Osteoblast (primary cell): ENCODE measurements at places on chromosomes 11 and 22. TPM values are rescaled to one million over a fixed set of nuclear protein-coding genes. Genes with fewer than 3 reads are reported as not detected.

Gene FAM227A
- 2.9 and 3.3 TPM in 2 replicates for total RNA-seq

Gene SEC14L6
- not detected in 2 replicates for total RNA-seq

DNA sequence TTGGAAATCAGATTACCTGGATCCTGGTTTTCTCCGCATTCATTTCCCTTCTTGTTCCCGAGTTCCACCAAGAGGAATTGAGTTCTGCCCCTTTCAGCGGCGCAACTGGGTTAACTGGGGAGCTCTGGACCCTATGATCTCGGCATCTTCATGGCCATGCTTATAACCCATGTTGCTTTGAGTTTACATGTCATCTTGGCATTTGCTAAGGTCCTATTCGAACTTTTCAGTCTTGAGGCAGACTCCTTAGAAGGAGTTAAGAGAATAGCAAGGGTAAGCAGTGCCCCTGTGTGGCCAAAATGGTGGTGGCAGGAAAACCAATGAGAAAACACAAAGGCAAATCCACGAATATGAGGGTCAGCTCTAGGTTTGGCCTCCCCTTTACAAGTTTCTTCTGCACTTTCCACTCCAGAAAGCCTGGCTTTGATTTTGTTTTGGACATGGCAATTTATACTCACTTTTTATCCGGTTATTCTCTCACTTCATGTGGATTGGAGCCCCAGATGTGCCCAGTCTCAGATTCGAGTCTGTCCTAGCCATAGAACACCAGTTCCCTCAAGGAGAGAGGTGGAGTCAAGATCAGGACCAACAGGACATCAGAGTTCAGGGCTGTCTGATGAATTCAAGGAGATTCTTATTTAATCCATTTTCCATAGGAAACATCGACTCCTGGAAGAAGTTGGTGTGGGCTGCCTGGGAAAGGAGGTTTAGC, 55.3 kb upstream of the FBXO3 start:
- DNase-seq, result peak; percentile 91

DNA sequence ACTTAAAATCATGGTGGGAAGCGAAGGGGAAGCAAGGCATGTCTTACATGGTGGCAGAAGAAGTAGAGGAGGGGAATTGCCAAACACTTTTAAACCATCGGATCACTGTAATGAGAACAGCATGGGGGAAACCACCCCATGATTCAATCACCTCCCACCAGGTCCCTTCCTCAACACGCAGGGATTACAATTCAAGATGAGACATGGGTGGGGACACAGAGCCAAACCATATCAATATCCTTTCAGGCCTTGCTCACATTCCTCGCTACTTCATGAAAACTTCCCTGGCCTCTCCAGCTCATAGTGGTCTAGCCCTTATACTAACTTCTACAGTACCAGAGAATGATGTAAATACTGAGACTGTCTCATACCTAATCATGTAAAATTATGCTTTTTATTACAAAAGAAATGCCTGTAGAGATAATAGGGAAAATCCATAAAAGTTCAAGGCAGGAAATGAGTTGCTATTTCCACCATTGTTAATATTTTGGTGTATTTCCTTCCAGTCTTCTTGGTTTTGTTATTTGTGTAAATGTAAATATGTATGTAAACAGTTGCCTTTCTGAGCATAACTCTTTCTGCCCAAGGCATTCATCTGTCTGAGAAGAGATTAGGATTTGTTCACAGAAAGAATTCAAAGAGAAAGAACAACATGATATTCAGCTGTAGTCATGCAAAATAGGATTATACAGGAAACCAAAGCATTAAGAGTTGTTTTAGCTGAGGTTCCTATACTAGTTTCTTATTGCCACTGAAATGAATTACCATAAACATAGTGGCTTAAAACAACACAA, 104.3 kb upstream of the LDLRAD3 start:
- DNase-seq, result no peak

DNA sequence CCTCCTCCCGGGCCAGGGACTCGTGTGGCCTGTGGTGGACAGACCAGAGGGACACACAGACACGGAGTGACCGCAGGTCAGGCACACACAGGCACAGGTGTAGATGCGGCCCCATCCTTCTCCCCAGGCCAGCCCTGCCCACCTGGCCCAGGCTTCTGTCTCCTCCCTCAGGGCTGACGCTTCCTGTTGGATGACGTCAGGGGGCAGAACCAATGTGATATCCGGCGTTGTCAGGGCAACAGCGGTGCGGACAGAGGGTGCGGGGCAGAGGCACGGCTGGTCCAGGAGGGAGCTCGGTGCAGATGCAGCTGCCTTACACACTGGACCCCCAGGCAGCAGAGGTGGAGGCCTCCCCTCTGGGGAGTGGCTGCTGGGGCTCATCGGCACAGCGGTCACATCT, 2.9 kb upstream of the TUBGCP6 start:
- DNase-seq, result peak; percentile 93

Gene OR4D5
- not detected in 2 replicates for total RNA-seq

GRCh38 chr11:99822846-99823565, 802.3 kb downstream of the CNTN5 start:
- no peak for DNase-seq

Gene HTR3B
- total RNA-seq, result not detected in 2 replicates

DNA sequence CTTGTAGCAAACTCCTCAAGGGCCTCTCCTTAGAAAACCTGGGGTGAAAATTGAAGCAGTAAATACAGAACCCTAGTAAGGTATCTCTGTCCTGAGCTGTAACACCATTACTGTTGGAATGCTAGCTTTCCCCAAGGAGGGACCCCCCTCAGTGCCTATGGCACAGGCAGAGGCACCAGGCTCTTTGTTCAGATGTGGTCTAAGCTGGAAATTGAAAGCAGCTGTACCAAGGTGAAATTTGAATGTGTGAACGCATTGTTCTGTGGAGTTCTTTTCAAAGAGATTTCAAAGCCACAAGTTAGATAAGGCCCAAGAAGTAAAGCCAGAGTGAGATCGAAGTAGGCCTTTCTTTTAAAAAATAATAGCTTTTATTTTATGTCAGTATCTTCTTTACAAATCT, 71.9 kb upstream of the HORMAD2 start:
- DNase-seq, result no peak

GRCh38 chr11:81989093-81989492, 744.6 kb downstream of the FAM181B start:
- peak; percentile 71 for DNase-seq

- DNase-seq, result no peak
These were observed 236.6 kb upstream of the ANO3 start for GRCh38 chr11:26095340-26095739.

- peak; percentile 64 for DNase-seq
These were observed 11.1 kb downstream of the SYNGR1 start for GRCh38 chr22:39360674-39361413.

GRCh38 chr11:102478673-102479299, 26.2 kb upstream of the TMEM123 start:
- no peak for DNase-seq

DNA sequence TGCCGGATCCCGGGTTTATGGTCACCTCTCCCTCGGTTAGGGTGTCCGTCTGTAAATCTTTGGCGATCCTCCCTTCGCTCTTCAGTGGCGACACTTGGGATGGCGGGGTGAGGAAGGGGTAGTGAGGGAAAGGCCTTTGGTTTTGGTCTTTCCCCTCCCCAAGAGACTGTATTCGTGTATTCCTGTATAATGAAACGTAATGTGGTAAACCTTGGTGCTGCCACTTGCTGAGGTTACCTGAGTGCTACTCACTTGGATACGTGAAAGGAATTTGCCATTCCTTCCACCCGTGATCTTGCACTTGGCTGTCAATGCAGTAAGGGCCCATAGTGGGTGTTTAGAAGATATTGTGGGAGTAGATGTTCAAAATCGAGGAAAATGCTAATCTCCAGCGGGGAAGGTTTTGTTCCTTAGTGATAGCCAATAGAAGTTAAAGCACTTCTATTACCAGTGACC, 578 bp upstream of the NUP160 start:
- DNase-seq, result no peak

DNA sequence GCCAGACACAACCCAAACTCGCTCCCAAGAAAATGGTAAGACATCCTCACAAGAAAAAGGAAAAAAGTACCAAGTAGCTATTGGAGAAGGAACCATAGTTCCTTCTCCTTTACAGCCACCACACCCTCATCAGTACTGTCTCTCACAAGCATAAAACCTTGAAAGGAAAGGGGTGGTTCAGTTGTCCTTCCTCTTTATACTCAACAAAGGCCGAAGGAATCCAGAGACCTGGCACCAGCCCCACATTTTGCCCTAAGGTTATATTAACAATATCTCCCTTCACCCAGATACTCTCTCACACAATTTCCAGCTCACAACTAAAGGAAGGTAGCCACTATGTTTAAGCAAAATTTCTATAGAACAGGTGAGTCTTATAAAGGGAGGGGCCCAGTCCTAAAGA, 8.5 kb downstream of the FHIP1B start:
- no peak for DNase-seq

Gene DRD4
- under 0.01 TPM in 1 of 2 replicates, not detected in the other for total RNA-seq

DNA sequence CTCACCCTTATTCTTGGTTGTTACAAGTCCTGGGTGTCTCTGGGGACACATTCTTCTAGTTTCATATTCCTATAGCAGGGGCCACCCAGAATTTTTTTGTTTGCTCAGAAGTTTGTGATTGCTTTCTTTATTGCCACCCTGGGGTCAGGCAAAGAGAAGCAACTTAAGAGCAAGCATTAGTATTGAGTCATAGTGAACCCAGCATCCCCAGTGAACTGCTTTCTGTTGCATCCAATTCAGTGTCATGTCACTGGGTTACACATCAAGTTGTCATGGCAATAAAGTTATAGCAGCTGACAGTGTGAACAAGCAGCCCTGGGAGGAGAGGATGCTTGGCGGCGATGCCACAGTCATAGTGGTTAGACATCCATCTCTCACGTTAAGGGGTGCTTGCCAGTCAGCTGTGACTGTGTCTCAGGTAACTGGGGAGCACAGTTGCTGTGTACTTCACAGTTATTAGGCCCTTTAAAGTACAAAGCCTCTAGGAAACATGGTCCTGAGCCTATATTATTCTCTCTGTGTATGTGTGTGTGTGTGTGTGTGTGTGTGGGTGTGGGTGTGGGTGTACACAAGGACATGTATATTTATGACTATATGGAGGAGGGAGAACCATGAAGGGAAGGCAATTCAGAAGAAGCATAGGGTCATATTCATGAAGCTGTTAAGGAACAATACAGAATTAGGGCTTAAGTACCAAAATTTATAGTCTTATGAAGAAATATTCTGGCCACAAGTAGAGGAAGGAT, 52.5 kb downstream of the TRIM44 start:
- peak; percentile 83 for DNase-seq

DNA sequence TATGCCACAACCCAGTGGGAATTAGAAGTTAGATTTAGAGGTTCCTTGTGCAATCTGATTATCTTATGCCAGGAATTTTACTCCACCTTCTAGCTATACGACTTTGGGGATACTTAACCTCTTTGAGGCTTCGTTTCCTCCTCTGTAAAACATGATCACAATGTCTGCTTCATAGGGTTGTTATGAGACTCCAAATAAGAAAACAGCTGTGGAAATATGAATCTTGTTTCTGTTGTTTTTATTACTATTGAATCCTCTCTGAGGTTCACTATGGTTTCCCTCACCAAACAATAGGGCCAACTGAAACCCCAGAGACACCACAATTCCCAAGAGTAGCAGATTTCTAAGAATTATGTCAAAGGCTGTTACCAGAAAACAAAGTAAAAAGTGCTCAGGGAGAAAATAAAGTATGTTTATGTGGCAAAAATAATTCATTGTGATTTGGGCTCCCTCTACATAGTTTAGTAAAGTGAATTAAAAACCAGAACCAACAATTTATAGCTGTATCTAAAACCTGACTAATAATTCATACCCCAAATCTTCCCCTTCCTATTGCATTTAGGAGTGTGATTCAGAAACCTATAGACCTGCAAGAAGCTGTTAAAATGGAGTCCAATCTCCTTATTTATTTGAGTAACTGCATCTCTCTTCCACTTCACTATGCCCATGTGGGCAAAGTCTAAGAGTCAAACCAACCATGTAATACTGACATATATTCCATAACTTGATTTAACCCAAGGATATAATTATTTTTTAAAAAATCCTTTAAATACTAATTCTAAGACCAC, 38.4 kb downstream of the AMBRA1 start:
- peak; percentile 85 for DNase-seq

Gene NPAT
- total RNA-seq, result 16.6 and 20.9 TPM in 2 replicates

- DNase-seq, result no peak
These were observed 212.5 kb downstream of the SWAP70 start for GRCh38 chr11:9876331-9876730.

Gene HTATIP2
- total RNA-seq, result 24.2 and 46.3 TPM in 2 replicates

Gene TAF1D
- 119 and 126 TPM in 2 replicates for total RNA-seq

Gene ZNRD2
- 37.1 and 42.3 TPM in 2 replicates for total RNA-seq

DNA sequence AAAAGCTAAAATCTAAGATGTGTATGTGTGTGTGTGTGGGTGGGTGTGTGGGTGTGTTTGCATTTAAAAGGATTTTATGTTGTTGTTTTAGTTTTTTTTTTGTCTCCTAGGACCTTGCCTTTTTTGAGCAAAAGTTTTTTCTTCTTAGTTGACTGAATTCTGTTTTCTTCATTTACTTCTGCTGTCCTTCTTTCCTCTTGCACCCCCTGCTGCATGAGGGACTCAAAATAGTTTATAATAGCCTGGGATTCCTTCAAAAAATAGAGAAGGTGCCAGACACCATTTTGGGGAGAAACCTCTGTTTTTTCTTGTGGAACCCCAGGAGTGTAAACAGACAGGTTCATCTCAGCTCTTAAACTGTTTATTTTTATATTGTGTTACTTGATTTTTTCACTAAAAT, 817.7 kb downstream of the TBC1D22A start:
- DNase-seq, result no peak

Gene OLFML1
- 20.3 and 33.0 TPM in 2 replicates for total RNA-seq

GRCh38 chr22:49400941-49401598, 426.6 kb downstream of the BRD1 start:
- no peak for DNase-seq

Gene HDHD5
- 25.6 and 31.8 TPM in 2 replicates for total RNA-seq

DNA sequence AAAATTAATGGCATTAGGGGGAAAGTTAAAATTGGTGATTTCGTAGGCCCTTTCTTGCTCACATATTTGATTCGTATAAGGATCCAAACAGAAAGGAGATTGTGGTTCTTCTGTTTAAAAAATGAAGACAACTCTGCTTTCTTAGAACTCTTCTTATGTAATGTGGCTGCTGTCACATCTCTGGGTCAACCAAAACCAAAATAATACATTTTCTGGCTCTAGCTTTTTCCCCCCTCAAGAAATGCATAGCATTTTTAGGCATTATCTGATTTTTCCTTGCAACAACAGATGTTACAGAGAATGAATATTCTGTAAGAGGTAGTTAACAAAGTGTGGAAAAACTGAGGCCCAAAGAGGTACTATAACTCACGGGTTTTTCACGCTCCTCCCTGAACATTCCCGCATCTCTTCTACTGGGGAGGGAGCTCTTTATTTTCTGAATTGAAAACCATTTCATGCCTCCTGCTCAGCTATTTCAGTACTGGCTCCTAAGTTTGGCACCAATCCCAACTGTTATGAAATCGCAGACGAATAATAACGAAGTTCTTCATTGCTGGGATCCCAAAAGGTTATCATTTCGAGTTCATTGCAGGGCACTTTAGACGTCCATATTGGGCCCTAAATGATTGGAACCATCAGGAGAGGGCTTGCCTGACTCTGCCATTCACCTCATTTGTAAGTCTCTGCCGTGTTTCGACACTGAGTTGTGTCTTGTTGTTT, 17.1 kb downstream of the GRAP2 start:
- no peak for DNase-seq

Gene BDNF
- 6.9 and 8.0 TPM in 2 replicates for total RNA-seq
